ENCODE measurements at places on chromosomes 11 and 22.

DNA sequence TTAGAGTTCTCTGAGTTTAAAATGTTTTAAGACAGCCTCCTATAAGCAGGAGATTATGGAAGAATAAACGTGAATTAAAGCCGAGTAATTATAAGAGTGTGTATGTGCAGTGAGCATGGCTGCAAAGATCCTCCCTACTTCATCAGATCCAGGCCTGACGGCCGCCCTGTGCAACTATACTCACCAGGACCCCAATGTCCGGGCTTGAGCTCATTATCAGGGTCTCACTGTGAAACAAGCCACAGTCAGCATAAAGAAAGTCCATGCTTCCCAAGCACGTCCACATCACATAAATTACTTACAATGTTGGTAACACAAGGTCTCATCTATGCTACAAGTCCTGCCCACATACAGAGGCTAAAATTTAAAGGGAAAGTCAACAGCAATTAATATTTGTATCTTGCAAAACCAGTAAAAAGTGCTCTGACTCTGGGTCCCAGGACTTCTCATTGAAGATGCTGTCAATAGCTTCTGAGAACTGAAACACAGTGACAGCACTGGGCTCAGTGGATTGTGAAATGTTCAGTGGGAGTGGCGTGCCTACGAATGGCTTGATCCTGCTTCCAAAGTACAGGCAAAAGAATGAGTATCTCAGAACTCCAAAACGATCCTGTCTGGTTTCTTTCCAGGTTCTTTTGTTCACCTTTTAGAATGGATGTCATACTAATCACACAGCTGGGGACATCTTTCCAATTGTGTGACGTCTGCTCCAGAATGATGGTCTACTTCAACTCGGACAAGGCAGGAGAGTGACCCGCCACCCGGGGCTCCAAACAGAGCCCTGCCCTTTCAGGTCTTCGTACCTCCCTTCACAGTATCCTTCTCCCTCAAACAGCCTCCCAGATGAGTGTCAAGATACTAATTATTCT is 72.1 kb upstream of the ARFGAP3 start:
- no peak for DNase-seq

DNA sequence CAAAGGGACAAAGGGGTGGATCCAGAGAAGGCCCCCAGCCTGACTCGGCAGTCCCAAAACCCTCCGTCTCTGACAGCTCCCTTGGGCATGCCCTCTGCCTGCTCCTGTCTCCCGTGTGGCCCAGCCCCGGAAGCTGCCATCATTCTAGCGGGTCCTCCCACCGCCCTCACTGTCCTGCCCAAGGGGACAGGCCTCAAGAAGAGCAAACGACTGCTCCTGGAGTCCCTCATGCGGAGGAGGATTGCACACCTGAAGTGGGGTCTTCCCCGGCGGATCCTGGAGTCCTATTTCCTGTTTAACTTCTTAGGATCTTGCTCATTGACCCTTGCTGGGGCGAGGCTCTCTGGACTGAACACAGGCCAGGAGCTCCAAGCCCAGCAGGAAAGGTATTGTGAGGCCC is 2.6 kb upstream of the MEI1 start:
- DNase-seq = no peak

GRCh38 chr11:43879789-43880639 is 617 bp upstream of the ALKBH3 start:
- no peak for DNase-seq

DNA sequence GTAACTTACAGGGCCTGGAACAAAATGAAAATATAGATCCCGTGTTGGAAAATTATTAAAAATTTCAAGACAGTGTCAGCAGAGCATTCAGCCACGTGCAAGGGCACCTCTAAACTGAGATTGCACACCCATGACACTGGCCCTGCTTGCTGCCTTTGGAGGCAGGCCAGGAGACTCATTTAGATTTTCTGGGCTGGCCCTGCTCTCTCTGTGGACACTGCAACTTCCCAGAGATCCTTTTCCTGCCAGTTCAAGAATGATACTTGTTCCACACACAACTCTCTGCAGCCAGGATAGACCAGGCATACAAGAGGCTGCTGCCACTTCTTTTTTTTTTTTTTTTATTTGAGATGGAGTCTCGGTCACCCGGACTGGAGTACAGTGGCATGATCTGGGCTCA is 56.7 kb upstream of the PTPRJ start:
- DNase-seq = peak; percentile 40

- DNase-seq = no peak
These were observed 6.6 kb downstream of the MRGPRX2 start for GRCh38 chr11:19053909-19054308.

DNA sequence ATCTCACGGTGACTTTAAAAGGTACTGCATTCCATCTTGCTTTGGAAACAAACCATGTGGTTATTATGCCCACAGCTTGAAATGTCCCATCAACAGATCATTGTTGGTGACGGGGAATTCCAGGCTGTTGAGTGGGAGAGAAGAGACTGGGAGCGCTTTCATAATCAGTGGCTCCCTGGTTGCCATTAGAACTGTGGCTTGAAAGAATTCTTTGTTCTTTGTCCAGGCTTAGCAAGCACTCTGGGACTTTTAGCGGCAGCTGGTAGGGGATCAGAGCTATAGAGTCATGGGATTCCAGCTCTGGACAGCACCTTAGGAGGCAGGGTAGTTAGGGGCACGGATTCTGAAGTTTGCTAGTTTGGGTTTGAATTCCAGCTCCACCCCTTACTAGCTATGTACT is 22.0 kb downstream of the MMP20 start:
- no peak for DNase-seq
